Liver (tissue), 10 donors: ENCODE measurements at places on chromosomes 6 and 20.

DNA sequence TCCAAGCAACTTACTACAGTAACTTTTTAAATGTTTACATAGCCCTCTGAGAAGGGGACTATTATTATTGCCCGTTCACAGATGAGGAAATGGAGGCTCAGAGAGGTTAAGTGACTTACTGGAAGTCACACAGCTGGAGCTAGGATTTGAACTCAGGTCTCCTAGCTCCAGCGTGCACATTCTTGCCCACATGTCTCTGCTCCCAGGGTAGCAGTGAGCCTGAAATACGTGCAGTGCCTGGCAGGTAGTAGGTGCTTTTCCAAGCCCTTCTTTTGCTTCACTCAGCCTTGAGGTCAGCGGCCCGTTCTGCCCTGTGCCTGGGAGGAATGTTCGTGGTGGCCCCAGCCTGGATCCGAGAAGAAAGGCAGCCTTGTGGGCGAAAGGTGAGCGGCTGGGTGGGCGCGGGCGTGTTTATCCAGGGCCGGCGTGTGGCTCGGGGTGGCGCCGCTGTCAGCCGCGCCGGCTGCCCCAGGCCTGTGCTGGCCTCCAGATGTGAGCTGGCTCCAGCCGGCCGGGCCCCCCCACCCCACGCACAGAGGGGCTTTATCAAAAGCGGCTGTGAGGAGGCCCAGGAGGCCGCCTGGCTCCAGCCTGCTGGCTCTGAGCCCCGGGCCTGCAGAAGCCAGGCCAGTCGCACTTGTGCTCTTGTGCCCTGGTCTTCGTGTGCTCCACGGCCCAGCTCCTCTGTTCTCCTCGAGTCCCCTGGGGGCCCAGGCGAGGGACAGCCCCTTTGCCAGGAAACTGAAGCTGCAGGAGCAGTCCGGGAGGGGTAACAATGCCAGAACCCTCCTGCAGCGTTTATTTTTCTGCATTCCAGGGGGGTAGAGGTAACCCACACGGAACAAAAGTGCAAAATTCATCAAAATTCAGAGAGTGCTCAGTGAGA lies 58.1 kb downstream of the UBE2V1 start:
- no peak for DNase-seq

GRCh38 chr20:36847710-36848040 lies 28.3 kb upstream of the TLDC2 start:
- no peak for DNase-seq

- DNase-seq: no peak
Measured at GRCh38 chr6:100202417-100203194, 208.6 kb upstream of the MCHR2 start.

GRCh38 chr6:14597090-14597489 lies 479.5 kb downstream of the CD83 start:
- DNase-seq: no peak

GRCh38 chr20:20754714-20755113 lies 42.3 kb upstream of the RALGAPA2 start:
- DNase-seq: no peak

DNA sequence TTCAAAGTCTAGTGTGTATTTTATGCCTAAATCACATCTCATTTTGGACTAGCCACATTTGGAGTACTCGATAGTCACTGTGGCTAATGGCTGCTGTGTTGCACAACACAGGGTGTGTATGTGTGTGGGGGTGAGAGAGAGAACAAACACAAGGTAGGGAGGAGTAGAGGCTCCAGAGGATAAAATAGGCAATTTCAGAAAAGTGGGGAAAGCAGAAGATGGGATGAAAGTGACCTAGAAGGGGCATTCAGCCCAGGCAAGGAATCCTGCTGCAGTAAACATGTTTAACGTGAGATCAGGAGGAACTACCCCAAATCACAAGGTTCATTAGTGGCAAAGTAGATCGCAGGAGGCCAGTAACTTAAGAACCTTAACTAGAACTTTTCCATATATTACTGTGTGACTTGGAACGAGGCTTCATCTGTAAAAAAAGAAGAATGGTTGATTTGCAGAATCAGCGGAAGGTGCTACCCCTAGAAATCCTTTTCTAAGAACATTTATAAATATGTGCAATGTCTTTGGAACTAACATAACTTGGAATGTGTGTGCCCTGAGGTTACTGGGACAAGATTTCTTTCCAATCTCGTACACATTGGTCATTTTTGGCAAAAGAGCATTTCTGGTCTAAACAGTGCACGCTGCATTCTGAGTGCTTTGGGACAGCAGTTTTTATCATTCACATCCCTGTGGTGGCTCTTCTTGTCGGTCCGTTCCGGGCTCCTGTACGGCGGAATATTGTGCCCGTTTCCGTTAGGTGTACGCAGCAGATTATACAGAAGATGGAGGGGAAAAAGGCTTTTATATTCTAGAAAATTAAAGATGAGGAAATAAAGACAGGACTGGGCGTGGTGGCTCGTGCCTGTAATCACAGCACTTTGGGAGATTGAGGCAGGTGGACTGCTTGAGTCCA lies 2.6 kb downstream of the DUSP22 start:
- no peak for DNase-seq

- DNase-seq: no peak
Measured at GRCh38 chr6:2190661-2191389, 54.6 kb downstream of the GMDS start.

- no peak for DNase-seq
Measured at GRCh38 chr20:46430921-46431712, 24.7 kb upstream of the ELMO2 start.

GRCh38 chr6:4929097-4929718 lies 74.6 kb downstream of the RPP40 start:
- no peak for DNase-seq
